NCI-H1048 (cell line): ENCODE measurements at places on chromosomes 6 and 20.

- no peak for DNase-seq
Observed at GRCh38 chr6:3288711-3289663, 30.2 kb downstream of the PSMG4 start.

GRCh38 chr6:4055420-4056041, 23.4 kb downstream of the FAM217A start:
- no peak for DNase-seq

- no peak for DNase-seq
Observed at GRCh38 chr6:90484385-90484784, 102.5 kb downstream of the MAP3K7 start.

- DNase-seq = no peak
Observed at GRCh38 chr6:98828941-98829411, 5.4 kb upstream of the POU3F2 start.

DNA sequence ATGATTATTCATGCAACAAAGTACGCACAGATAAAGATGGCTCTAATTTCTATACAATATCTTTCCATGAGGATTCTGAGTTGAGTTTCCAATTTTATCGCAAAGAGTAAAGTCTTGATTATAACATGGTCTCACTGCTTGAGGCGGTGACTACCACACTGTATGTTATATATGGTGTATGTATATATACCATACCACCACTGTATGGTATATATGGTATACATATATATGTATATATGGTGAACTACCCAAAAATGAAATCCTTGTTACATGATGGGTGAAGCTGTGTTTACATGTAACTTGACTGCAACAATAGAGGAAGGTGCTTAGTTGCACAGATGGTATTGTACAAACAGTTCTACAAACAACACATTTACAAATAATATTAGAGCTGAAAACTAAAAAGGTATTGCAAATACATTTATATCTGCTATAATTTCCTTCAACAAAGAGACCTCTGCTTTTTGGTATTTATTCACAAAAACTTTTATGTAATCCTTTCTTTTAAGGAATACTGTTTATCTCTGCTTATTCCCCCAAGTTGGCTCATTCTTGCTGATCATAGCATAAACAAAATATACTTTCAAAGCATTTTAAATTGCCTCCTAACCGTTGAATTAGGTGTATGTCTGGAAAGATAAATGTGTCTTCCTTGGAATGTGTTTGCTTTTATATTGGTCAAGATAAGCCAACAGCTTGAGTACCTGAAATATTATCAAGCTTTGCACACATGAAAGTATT, 77.7 kb upstream of the TPD52L1 start:
- no peak for DNase-seq

DNA sequence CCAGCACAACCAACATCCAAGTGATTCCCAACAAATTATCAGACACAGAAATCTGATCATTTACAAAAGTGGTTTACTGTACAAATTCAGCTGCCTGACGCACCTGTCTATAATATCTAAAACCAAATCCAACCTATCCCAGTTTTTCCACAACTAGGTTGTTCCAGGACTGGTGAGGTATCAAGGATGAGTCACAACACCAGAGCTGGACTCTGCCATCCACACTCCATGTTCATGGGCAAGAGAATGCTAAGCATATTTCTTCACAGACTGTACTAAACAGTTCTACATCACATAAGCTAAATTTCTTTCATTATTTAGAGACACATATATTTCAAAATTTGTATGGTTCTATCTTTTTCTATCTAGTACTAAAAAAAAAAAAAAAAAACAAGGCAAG, 141.6 kb downstream of the BTBD9 start:
- DNase-seq = no peak

GRCh38 chr6:20129290-20130088, 82.8 kb downstream of the MBOAT1 start:
- no peak for DNase-seq
